ENCODE measurements at places on chromosomes 5 and 9.
A peak's percentile ranks its signal among the peaks of the same experiment; 100 is the strongest.

DNA sequence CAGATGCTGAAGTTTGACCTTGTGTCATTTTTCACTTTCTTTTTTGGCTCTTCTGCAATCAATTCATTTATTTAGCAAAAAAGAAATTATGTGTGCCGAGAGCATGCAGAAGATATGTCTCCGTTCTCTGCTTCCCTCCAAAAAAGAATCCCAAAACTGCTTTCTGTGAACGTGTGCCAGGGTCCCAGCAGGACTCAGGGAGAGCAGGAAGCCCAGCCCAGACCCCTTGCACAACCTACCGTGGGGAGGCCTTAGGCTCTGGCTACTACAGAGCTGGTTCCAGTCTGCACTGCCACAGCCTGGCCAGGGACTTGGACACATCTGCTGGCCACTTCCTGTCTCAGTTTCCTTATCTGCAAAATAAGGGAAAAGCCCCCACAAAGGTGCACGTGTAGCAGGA is 2.4 kb downstream of the FGFR4 start:
- DNase-seq = no peak

DNA sequence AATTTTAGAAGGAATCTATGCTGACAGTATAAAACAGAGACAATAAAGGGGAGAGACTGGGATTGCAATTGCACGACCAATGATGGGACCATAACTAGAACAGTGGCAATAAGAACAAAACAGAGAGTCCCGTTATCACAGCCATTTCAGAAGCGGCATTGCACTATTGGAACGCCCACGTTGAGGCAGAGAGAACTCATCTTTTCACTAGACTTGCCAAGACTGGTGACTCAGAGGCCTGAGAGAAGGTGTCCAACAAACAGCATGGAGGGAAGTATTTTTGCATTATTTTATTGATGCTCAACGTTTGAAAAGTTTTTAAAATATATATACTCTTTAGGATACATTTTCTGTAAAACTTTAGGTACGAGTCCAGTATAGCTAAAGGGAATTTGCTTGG is 737.7 kb downstream of the TLE1 start:
- DNase-seq = no peak

GRCh38 chr5:180487556-180487955 is 6.6 kb upstream of the CNOT6 start:
- DNase-seq = no peak

- DNase-seq = peak; percentile 36
These were observed at the start of gene FRMPD1 for GRCh38 chr9:37650873-37651768. Gene FRMPD1 (plus strand): TSS chr9:37650954. CDS start chr9:37692642, 41,688 bp downstream.

Measured in activated CD4-positive, alpha-beta T cell treated with anti-CD3 and anti-CD28 coated beads for 1 hour (primary cell).